Lower lobe of right lung (tissue), 2 donors: ENCODE measurements at places on chromosomes 11 and 22. TPM values are rescaled to one million over a fixed set of nuclear protein-coding genes. Genes with fewer than 3 reads are reported as not detected.

Gene ANO3
- total RNA-seq: 0.27 TPM

Gene OR5M11
- total RNA-seq: not detected

Gene NRIP3
- total RNA-seq: 0.56 TPM

Gene PHOX2A
- not detected for total RNA-seq

Gene PRPF19
- total RNA-seq: 58.1 TPM

Gene CABP2
- not detected for total RNA-seq

Gene FAM111B
- total RNA-seq: 1.1 TPM

Gene LIF
- 3.1 TPM for total RNA-seq

Gene OMP
- not detected for total RNA-seq

Gene ARHGAP8
- 18.2 TPM for total RNA-seq

Gene C22orf31
- total RNA-seq: not detected

Gene OR8D1
- not detected for total RNA-seq

Gene SULT4A1
- not detected for total RNA-seq

Gene C11orf58
- total RNA-seq: 104 TPM

Gene MYBPC3
- total RNA-seq: 0.86 TPM

Gene SPDYC
- total RNA-seq: not detected

Gene OR51B5
- total RNA-seq: not detected

Gene PLAAT2
- 2.9 TPM for total RNA-seq

Gene FGF19
- not detected for total RNA-seq

Gene UPK3A
- total RNA-seq: not detected

Gene OR5D13
- total RNA-seq: not detected
